ENCODE measurements at places on chromosomes 4 and X.

DNA sequence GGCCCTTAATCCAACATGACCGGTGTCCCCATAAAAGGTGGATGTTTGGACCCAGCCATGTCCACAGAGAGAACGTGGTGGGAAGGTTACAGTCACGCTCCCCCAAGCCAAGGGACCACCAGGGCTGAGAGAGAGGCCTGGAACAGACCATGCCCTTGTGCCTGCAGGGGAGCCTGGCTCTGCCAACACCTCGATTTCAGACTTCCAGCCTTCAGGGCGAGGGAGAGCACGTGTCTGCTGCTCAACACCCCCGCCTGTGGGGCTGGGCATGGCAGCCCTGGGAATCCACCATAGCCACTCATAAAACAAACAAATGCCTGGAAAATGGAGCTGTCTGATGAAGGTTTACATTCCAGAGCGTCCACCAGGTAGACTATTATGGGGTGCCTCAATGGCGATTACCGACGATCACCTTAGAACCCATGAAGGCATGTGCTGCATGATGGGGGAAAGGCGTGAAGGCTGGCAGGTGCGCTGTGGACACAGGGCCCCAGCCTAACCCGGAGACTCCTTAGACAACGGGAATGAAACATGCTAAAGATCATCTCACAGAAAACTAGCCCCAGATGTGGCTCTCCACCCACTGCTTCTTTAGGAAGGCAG, 42.3 kb upstream of the HMX1 start:
- no peak for DNase-seq

GRCh38 chr4:98997166-98997565, 1.6 kb downstream of the METAP1 start:
- DNase-seq: no peak

DNA sequence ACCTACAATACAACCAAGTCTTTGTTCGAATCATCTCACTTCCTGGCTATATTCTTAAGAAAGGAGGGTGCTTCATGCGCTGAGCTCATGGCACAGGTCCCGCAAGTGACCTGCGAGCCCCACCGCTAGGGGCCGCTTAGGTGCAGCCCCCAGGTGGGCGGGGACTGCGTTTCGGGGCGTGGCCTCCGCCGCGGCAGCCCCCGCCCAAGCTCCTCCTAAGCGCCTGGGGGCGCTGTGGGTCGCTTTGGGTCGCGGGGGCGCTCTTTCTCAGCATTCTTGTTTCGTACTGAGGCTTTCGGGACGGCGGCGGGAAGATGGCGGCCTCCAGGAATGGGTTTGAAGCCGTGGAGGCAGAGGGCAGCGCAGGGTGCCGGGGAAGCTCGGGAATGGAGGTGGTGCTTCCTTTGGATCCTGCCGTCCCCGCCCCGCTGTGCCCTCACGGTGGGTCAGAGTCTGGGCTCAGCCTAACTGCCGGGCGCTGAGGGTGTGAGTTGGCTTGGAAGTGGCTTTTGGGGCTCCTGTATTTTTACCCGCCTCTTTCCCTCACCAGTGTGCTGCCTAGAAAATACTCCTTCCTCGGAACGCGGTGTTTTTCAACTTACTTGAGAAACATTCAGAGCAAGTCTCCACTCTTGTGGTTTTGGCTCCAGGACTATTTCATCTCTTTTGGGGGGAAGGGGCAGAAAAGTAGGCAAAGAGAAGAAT, at the start of gene ZCCHC4:
Gene ZCCHC4 (plus strand): TSS at position 279 of the 705 bp plus-strand sequence. CDS start 36 bp downstream, at position 315.
- DNase-seq: peak; percentile 82

GRCh38 chr4:79338148-79338547, 12.3 kb upstream of the NAA11 start:
- no peak for DNase-seq

- no peak for DNase-seq
Observed at GRCh38 chr4:22842360-22843018, 149.8 kb downstream of the GBA3 start.

DNA sequence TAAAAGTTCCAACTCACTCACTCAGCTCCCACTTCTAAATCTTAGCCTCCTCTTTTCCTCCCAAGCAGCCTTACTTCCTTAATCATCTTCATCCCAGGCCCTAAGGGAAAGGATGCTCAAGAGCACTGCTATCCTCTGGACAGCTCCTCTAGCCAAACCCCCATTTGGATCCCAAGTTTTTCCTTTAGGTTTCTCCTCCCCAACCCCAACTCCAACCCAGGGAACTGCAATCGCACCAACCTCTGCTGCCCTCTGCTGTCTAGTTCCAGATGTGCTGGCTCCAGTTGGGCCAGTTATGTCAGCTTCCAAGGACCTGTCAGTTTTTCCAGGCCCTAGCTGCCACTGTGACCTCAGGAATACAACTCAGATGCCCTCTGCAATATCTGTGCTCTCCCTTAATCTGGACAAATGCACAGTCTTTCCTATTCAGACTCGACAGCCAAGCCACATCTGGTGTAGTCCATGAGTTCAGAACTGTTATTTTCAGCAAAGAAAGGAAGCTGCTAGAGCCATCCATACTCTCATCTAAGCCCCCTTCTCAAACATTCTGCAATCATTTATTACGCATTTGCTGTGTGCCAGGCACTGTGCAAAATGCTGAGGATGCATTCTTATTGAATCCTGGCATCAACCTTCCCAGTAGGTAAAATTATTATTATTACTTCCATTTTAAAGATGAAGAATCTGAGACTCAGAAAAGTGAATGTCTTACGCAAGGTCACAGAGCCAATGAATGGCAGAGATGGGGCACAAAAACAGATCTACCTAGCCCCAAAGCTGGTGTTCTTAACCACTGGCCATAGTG, 12.3 kb upstream of the XPNPEP2 start:
- peak; percentile 18 for DNase-seq

DNA sequence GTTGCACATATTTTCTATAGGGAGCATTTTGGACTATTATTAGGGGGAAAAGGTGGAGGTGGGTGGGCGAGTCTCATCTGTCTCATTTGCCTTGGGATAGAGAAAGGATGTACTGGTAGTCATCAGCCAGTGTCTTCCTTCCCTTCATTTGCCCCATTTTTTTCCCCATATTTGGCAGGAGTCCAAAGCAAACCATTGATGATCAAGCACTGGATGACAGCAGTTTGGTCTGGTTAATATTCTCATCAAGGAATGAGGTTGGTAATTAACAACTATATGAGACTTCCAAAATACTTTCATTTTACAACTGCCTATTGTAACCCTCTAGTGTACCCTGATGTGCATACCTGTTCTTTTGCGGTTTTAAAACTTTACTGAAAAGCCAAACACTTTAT, 22.6 kb upstream of the IGFBP7 start:
- DNase-seq: no peak

- DNase-seq: no peak
Observed at GRCh38 chrX:70039758-70040157, 10.0 kb downstream of the AWAT2 start.

- DNase-seq: no peak
Observed at GRCh38 chr4:8582436-8582835, 2.2 kb downstream of the GPR78 start.

DNA sequence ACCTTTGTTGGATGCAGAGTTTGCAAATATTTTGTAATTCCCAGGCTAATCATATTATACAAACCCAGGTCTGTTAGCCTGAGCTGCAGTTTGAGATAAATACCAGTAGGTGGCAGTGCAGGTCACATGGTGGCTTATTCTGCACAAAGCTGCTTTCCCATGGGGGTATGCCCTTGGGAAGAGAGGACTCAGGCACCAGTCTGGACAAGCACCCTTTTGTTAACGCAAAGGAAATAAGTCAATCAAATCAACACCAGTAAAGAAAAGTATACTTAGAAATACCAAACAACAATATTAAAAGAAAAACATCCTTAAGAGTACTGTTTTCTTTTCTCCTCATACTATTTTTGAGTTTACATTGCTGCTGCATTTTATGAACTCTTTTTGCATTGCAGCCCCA, 389.0 kb upstream of the ZFP42 start:
- peak; percentile 2 for DNase-seq

DNA sequence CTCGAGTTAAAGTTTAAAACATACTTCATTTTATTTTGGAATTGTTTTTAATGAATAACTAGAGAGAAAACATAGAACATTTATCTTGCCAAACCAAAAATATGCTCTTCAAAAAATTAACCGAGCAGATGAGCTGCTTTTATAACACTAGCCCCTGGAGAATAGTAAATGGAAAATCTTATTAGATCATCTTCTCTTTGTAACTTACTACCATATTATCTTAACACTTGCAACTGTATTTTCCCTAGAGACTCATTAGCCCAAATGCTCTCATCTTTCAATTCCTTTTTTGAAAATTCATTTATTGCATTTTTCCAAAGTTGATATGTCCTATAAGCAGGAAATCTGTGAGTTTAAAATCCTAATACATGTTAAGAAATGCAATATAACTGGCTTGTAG, 143.3 kb downstream of the CAMK2D start:
- no peak for DNase-seq

DNA sequence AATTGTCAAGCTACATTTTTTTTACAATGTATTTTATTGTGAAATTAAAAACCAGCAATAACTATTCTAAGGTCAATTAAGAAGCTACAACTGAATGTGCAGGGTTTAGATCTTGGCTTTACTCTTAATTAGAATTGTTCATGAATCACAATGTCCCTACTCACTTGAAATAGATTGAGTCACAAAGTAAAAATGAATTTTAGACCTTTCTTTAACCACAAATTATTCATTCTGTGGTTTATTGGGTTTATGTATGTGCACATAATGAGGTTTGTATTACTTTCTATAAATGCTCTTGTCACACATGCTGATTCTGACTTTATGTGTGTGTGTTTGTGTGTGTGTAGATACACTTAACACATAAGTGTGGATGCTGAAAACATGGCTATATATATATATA, 647.0 kb upstream of the AADAT start:
- DNase-seq: no peak

- DNase-seq: peak; percentile 31
Observed at GRCh38 chrX:46628460-46629371, 55.2 kb downstream of the CHST7 start.

DNA sequence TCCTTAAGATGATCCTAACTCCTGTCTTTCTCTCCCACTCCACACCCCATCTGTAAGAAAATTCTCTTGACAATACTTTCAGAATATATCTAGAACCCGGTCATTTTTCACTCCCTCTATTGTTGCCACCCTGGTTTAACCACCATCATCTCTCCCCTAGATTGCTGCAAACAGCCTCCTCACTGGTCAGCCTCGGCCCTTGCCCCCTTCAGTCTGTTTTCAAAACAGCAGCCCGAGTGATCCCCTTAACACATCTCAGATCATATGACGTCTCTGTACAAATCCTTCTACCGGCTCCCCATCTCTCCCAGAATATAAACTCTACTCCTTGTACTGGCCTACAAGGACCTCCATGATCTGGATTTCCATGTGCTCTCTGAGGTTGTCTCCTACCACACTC, 35.2 kb upstream of the F9 start:
- DNase-seq: no peak

DNA sequence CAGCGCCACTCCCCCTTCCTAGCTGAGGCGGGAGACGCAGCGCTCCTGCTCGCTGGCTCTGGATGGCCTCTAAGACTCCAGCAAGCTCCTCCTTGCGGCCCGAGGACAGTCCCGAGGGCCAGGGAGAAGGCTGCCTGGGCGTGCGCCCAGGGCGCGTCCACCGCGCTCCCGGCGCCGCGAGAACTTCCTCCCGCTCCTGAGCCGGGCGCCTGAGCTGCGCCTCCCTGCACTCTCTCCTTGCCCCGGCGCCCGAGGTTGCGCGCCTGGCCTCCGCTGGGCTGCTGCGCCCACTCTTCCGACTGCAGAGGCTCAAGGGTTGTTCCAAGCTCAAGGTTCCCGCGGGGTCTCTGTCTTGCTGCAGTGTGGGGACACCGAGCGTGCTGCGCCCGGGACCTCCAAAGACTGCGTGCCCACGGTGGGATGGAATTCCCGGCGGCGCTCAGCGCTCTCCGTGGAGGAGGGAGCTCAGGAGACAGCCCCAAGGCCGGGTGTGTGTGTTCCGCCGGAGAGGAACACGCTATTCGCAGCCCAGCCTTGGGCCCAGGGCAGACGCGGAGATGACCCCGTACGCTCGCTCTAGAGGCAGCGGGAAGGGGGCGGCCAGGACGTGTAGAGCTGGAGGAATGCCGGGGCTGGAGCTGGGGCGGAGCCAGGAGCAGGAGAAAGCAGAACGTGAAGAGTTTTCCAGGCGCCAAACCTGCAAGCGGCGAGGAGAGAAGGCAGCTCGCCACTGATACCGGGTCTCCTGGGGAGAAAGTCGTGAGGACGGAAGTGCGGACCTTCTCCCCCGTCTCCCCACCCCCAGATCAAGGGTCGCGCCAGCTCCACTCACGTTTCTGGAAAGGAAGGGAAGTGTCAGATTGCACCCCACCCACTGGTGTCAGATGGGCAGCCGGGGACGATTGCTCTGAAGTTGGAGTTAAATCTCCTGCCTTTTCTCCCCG, at the start of gene ARHGAP6:
Gene ARHGAP6 (minus strand): TSS at position 753 of the 944 bp plus-strand sequence. CDS start 1,092 bp downstream, outside the sequence.
- no peak for DNase-seq

DNA sequence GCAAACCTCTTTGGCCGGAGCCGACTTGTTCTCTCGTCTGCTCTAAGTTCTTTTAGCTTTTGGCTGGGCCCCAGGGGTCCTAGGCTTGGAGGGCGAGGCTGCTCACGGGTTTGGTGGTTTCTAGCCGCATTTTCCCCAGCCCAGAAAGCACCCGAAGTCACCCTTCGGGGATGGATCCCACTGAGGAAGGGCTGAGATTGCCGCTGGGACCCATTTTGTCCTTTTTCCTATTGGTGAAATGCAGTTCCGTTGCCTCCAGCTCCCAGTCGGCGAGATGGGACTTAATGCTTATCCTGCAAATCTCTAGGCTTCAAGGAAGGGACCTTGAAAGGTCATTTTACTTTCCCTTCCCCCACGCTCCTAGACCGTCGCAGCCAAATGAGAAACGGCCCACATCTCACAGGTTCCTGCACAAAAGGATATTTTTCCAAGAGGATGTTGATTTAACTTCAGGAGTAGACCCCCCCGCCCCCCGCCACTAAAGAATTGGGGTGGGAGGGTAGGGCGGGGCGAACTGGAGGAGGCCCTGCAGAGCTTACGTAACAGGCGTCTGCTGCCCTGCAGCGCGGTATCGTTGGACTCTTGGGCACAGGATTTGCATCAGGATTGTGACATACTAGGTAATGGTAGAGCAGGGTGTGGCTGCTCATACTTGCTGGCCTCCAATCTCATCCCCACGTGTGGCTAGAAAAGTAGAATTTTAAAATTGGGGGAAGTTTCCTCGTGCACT, 564 bp downstream of the PGK1 start:
- DNase-seq: peak; percentile 56

GRCh38 chr4:171157462-171158082, 655.6 kb upstream of the GALNTL6 start:
- no peak for DNase-seq

GRCh38 chr4:34720571-34720970, 1523.7 kb downstream of the ARAP2 start:
- peak; percentile 25 for DNase-seq

- DNase-seq: no peak
Observed at GRCh38 chr4:139492429-139492828, 38.5 kb downstream of the RAB33B start.

DNA sequence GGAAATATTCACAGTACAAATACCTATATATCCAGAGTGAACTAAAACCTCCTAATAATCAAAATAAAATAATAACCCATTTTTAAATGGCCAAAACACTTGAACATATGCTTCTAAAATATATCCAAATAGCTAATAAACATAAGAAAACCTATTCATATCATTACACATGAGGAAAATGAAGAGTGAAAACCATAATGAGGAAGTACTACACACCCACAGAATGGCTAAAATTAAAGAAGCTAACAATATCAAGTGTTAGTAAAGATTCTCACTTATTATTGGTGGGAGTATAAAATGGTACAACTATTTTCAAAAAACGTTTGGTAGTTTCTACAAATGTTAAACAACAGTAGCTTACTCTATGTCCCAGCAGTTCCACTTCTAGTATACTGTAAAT, 92.1 kb downstream of the KLHL13 start:
- DNase-seq: no peak

GRCh38 chrX:129235903-129236302, 287.4 kb downstream of the SMARCA1 start:
- no peak for DNase-seq

GRCh38 chr4:22215084-22215483, 266.5 kb upstream of the KCNIP4 start:
- DNase-seq: no peak
